T-helper 17 cell (primary cell): ENCODE measurements at places on chromosomes 7 and 10.

GRCh38 chr7:101884671-101885596 is 67.5 kb downstream of the CUX1 start:
- no peaks in the 10 kb centered on the region for H3K27me3 ChIP-seq
- H3K4me1 ChIP-seq, result peaks cover 28% of the 10 kb centered on the region
- DNase-seq, result no peak

- H3K27ac ChIP-seq, result no peak overlapping the region
- DNase-seq, result no peak
- H3K4me3 ChIP-seq, result no peak overlapping the region
- H3K27me3 ChIP-seq, result peaks cover 34% of the 10 kb centered on the region
- H3K36me3 ChIP-seq, result no peaks in the 10 kb centered on the region
- no peaks in the 10 kb centered on the region for H3K4me1 ChIP-seq
Measured at GRCh38 chr10:30630571-30630970, 1.0 kb upstream of the LYZL2 start.

DNA sequence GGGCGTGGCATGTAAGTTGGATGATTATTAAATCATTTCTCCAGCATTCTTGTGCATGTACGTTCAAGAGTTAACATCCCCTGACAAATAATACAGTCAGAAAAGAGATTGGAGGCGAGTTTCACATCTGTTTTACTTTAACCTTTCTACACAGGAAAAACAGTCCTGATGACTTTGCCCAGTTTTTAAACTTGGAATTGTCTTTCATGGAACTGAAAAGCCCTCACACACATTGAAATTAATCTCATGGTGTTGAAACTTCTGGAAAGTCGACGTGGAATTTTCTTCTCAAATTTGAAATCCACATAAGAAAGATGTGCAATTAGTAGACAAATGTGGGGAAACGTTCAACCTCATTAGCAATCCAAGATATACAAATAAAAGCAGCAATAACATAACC is 31.2 kb upstream of the ZNF438 start:
- peaks cover 42% of the 10 kb centered on the region for H3K27me3 ChIP-seq
- no peaks in the 10 kb centered on the region for H3K36me3 ChIP-seq
- DNase-seq, result no peak
- no peaks in the 10 kb centered on the region for H3K4me1 ChIP-seq
- no peak overlapping the region for H3K27ac ChIP-seq
- no peak overlapping the region for H3K4me3 ChIP-seq

DNA sequence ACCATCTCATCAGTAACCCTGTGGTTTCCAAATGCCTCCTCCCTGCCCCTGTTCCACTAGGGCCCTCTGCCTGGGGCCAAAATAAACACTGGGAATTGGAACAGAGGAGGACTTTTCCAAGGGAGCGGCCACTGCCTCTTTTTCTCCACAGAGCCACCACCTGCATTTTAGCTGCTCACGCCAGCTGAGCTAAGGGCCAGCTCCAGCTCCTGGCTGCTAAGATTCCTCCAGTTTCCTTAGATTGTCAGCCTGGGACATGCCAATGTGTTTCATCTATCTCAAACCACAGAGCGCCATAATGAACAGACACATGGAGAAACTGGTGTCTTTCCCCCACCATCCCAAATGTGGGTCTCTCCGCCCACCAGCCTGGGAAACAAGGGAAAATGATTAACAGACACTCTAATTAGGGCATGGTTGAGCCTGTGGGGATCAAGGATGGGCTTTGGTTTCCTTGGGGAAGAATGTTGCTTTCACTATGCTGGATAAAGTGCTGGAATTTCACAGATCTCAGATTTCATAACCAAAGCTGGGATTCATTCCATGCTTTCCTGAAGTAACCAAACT is 52.2 kb downstream of the ASB13 start:
- H3K27ac ChIP-seq, result no peak overlapping the region
- H3K4me1 ChIP-seq, result peaks cover 6% of the 10 kb centered on the region
- DNase-seq, result no peak
- peaks cover 11% of the 10 kb centered on the region for H3K27me3 ChIP-seq

- H3K4me3 ChIP-seq, result no peak overlapping the region
- H3K27ac ChIP-seq, result peak overlapping the region; percentile 45
- DNase-seq, result no peak
- H3K4me1 ChIP-seq, result peaks cover 10% of the 10 kb centered on the region
Measured at GRCh38 chr10:1149793-1150637, 93.8 kb downstream of the WDR37 start.

GRCh38 chr10:8404721-8405120 is 350.2 kb downstream of the GATA3 start:
- H3K4me3 ChIP-seq, result peak overlapping the region; percentile 74
- DNase-seq, result peak; percentile 39
- H3K27me3 ChIP-seq, result no peaks in the 10 kb centered on the region
- H3K27ac ChIP-seq, result peak overlapping the region; percentile 99

- H3K36me3 ChIP-seq, result no peaks in the 10 kb centered on the region
- peak overlapping the region; percentile 51 for H3K27ac ChIP-seq
- peak overlapping the region; percentile 87 for H3K4me3 ChIP-seq
- peaks cover 3% of the 10 kb centered on the region for H3K4me1 ChIP-seq
- peaks cover 48% of the 10 kb centered on the region for H3K27me3 ChIP-seq
- no peak for DNase-seq
Measured at GRCh38 chr10:94403380-94404213, 1.3 kb downstream of the TBC1D12 start.

- H3K36me3 ChIP-seq, result no peaks in the 10 kb centered on the region
- H3K4me1 ChIP-seq, result peaks cover 3% of the 10 kb centered on the region
- H3K4me3 ChIP-seq, result no peak overlapping the region
- H3K27ac ChIP-seq, result no peak overlapping the region
- DNase-seq, result no peak
- peaks cover 9% of the 10 kb centered on the region for H3K27me3 ChIP-seq
Measured at GRCh38 chr10:77582710-77583115, 54.9 kb downstream of the KCNMA1 start.

DNA sequence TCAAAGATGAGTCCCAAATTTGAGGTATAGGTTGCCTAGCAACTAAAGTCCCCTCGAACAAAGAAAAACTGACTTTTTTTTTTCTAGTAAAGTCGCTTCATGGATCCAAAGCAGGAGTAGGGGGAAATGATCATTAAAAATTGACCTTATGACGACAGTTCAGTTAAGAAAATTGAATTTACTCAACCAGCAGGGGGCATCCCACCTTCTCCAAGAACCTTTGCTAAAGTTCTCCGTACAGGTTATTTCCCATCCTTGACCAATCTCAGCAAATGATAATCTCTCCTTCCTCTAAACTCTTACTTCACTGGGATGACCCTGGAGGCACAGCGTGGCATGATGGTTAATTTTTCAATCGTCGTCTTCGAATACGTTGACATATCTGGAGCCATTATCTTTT is 228.3 kb downstream of the CALN1 start:
- no peaks in the 10 kb centered on the region for H3K4me1 ChIP-seq
- H3K36me3 ChIP-seq, result no peaks in the 10 kb centered on the region
- H3K4me3 ChIP-seq, result no peak overlapping the region
- no peaks in the 10 kb centered on the region for H3K27me3 ChIP-seq
- DNase-seq, result no peak
- H3K27ac ChIP-seq, result no peak overlapping the region

DNA sequence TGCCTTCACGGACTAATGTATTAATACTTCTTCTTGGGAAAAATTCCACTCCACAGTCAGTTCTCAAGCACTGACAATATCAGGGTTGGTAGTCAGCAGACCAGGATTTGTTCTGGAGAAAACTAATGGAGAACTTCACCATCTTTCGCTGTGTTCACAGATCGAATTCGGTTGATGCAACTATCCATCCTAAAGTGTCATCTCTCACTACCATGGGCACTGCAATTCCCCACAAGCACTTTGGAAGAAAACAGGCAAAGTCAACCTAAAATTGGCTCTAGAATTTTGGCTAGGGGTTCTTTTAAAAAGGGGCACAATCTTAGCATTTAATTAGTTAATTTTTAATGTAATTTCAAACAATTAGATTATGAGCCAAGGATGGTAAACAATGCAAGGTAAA is 164.4 kb downstream of the HGF start:
- no peak overlapping the region for H3K27ac ChIP-seq
- H3K4me3 ChIP-seq, result no peak overlapping the region

DNA sequence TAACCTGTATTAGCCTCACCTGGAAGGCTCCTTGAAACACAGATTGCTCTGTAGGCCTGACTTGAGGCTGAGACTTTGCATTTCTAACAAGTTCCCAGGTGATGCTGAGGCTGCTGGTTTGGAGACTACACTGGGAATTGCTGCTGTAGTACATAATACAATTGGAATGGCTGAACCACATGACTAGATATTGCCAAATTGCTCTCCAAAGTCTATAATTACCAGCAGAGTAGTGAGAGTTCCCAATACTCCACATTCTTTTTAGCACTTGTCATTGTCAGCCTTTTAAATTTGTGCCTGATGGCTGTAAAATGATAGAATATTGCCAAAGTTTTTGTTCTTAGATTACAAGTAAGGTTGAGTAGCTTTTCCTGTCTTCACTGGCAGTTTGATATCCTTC is 39.9 kb downstream of the PLEKHA8 start:
- H3K4me1 ChIP-seq, result peaks cover 11% of the 10 kb centered on the region
- no peak overlapping the region for H3K4me3 ChIP-seq
- DNase-seq, result no peak
- peaks cover 15% of the 10 kb centered on the region for H3K36me3 ChIP-seq
- H3K27ac ChIP-seq, result no peak overlapping the region
- H3K27me3 ChIP-seq, result no peaks in the 10 kb centered on the region

- no peak overlapping the region for H3K27ac ChIP-seq
- H3K4me1 ChIP-seq, result no peaks in the 10 kb centered on the region
- no peaks in the 10 kb centered on the region for H3K27me3 ChIP-seq
- H3K4me3 ChIP-seq, result no peak overlapping the region
Measured at GRCh38 chr7:88888684-88889083, 93.1 kb upstream of the TEX47 start.

DNA sequence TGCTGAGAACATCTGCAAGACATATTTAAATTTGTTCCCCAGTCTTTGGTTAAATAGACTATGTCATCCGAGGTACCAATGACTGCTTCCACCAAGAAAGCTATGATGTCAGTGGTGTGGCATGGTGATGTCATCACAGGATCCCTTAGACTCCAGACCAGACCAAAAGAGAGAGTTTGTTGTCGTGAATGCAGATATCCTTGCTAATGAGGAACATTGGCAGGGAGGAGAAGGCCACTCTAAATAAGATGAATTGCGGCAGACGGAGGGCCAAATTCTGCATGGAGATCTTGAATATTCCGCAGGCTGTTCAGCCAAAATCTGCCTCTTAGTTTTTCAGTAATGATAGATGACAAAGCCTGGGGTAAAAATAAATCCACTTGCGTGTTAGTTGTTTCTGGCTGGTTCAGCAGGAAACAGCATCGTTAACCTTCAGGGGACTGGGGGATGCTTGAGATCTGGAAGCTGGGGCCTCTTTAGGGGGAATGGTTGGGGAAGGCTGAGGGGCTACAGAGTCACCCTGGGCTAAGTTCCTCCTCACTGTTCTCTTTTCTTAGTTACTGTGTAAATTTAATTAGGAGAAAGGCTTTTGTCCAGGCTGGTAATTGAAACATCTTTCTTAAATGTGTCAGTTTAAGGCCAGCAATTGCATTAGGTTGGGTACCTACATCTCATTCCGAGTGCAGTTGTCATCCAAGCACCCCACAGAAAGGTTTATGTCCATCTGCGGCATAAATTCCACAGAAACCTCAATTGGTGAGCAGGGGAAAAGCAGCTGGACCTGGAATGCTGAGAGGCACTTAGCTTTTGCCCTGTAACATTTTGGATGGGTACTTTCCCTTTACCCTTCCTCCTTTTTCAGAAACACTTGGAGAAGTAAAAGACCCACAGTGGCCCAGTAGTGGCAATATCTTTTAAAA is 11.6 kb upstream of the CAMK1D start:
- H3K36me3 ChIP-seq, result no peaks in the 10 kb centered on the region
- H3K27me3 ChIP-seq, result no peaks in the 10 kb centered on the region
- DNase-seq, result no peak
- H3K4me1 ChIP-seq, result peaks cover 15% of the 10 kb centered on the region

DNA sequence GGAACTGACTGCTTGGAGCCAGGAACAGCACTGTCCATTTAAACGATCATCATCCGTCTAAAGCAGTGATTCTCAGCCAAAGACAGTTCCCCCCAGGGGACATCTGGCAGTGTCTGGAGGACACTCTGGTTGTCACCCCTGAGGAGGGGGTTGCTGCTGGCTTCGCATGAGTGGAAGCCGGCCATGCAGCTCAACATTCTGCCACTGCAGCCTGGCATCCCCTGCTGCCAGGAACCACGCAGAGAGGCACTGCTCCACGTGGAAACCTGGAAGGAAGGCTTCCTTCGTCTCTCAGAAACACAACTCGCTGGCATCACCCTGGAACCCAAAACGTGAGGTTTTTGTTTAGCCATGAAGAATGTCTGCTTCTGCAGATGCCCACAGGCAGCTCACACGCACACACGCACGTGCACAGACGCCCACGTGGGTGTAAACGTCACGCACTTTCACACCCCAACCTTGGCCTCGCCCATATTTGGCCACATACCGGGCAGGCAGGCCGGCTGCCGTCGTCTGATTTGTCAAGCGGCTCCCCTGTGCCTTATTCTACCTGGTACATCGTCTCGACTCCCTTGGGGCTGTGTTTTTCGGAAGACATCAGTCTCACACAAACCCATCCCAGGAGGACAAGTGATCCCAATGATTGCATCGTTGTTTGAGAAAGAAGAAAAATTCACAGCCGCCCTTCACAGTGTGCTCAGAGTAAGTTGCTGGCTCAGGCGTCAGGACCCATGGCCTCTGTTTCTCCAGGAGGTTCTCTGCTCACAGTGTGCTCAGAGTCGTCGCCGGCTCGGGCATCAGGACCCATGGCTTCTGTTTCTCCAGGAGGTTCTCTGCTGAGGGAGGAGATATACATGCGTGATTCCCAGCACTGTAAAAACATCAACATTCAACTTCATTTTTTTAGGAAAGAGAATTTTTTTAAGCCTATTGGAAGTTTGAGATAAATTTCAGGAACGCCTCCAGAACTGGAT is 127.2 kb upstream of the PPP2R2D start:
- no peak overlapping the region for H3K4me3 ChIP-seq
- no peaks in the 10 kb centered on the region for H3K36me3 ChIP-seq
- H3K27ac ChIP-seq, result no peak overlapping the region
- no peak for DNase-seq
- no peaks in the 10 kb centered on the region for H3K4me1 ChIP-seq
- H3K27me3 ChIP-seq, result peaks cover 12% of the 10 kb centered on the region

GRCh38 chr10:100786591-100786990 is 41.2 kb downstream of the PAX2 start:
- peaks cover 74% of the 10 kb centered on the region for H3K27me3 ChIP-seq
- no peak overlapping the region for H3K27ac ChIP-seq
- DNase-seq, result no peak
- H3K36me3 ChIP-seq, result peaks cover 2% of the 10 kb centered on the region
- no peak overlapping the region for H3K4me3 ChIP-seq

GRCh38 chr7:89049043-89049442 is 253.5 kb upstream of the TEX47 start:
- H3K36me3 ChIP-seq, result no peaks in the 10 kb centered on the region

GRCh38 chr10:6091630-6092029 is 2.8 kb downstream of the RBM17 start:
- DNase-seq, result no peak
- peaks cover 2% of the 10 kb centered on the region for H3K36me3 ChIP-seq
- H3K4me1 ChIP-seq, result peaks cover 56% of the 10 kb centered on the region
- peak overlapping the region; percentile 57 for H3K4me3 ChIP-seq

DNA sequence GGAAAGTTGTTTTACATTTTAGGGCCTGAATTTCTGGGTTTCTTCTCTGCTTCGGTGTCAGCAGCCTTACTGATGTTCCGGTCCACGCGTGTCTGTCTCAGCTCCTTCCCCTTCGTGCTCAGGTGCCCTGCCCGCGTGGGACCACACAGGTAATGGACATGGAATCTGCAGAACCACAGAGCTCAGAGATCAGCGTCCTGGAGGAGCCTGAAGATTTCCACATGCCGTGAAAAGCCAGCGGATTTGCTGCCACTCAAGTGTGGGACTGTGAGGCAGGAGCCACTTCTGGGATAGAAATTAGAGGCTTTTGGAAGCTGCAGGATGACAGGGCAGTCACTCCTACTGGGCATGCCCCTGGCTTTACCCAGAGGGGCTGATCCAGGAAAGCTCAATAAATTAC is 666.1 kb upstream of the FOXK1 start:
- no peak overlapping the region for H3K27ac ChIP-seq
- H3K4me3 ChIP-seq, result no peak overlapping the region
- H3K27me3 ChIP-seq, result peaks cover 30% of the 10 kb centered on the region
- DNase-seq, result no peak
- no peaks in the 10 kb centered on the region for H3K4me1 ChIP-seq
